ENCODE measurements at places on chromosomes 16 and 17.

DNA sequence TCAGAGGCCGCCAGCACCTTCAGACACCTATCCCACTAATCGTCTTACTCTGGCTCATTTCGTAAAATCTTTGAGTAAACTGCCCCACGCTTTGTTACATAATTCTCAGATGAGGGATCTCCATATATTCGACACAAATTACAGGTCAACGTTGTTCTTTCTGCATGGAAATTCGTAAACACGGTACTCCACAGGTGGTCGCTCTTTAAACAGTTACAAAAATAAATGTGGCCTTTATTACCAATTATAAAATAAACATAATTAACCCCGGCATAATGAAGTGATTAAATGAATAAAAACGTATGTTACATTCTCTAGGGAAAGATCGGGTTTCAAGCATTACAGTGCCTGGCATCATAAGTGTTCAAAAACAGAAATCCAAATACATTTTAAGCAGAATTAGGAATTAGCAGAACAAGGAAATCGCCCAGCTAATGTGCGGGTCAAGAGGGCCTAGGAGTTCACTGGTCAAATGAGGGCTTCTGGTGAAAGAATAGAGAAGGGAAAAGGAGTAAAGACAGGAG, 943 bp upstream of the PIP4K2B start:
- peak; percentile 44 for DNase-seq

DNA sequence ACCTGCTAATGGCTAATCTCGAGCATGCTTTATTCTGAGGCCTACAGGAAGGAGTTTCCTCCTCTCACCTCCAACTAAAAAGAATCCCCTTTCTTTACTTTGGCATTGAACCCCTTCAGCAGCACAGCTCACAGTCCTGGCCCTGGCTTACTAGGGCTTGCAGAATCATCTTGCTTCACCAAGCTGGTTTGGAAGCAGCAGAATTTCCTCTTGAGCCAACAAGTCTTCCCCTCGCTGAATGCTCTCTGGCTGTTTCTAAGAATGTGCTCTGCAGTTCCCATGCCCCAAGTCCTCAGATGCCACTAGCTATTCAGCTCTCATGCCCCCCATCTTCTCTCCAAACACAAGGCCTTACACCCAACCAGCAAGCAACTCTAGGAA, 271.2 kb downstream of the NTN1 start:
- DNase-seq: no peak

DNA sequence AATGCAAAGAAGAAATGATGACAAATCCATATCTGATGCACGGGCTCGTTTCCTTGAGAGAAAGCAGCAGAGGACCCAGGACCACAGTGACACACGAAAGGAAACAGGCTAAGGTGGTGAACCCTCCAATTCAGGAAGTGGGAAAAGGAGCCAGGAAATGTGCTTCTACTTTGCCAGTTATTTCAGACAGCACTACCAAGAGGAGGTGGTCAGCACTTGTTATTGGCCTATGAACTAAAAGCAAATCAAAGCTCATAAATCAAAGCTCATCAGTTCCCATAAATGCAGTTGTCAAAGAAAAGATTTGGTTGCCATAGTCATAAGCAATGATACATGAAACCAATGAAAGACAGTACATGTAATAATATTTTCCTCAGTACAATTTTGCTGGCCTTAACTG, 12.6 kb upstream of the CLTC start:
- no peak for DNase-seq

DNA sequence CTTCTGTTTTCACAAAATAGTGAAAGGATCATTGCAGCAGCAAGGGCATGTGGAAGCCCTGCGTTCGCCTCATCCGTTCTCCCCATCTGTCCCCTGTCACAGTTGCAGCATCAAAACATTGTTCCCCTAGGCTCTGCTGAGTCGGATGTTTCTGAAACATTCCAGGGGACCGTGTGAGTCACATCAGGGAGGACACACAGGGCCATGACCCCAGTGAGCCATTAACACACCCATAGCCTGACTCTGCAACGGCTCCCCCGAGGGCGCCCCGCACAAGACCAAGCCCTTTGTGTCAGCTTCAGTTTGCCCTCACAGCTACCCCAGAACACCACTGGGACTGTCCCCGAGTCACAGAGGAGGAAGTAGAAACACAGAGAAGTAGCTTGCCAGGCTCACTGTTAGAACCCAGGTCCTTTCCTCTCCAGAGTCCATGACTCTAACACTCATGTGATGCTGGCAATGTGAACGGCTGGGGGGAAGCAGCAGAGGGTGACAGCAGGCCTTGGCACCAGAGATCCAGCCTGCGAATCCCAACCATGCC, 63.3 kb upstream of the HSBP1 start:
- peak; percentile 37 for DNase-seq

DNA sequence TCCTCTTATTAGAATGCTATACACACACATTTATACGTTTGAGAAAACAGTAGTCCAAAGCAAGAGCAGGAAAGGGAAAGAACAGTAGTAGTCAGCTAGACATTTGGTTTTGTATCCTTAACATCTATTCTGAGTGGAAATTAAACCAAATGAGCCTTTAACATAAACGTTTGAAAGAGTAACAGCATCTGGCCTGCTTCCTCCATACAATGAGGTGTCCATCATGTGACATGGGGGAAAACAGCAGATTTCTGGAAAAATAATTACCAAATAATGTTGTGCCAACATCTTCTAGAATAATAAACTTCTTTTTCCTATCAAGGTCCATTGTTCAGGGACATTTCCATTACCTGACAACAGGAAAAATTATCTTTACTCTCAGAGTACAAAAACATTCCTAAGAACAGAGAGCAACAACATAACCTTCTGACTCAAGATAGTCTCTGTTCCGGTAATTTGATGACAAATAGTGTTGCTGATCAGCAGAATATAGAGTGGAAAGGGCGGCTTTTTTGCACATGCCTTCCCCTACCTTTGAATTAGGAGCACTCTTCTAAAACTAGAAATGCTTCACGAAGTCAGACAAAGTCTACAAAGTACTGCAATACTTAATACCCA, 20.2 kb downstream of the CYTH1 start:
- DNase-seq: peak; percentile 40

- DNase-seq: peak; percentile 85
Observed at GRCh38 chr17:75059369-75060345, 12.6 kb downstream of the KCTD2 start.

DNA sequence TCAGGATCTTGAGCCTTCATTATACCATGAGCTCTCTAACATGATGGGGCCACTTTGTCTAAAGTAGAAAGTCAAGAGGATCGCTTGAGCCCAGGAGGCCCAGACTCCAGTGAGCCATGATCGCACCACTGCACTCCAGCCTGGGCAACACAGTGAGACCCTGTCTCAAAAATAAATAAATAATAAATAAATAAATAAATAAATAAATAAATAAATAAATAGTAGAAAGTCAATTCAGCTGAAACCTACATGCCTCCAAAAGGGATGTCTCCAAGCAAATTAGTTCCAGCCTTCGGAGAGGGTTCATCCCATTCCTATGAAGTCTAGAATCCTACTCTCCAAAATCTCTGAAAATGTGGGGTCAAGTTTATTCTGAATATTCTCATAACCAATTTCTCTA, 26.0 kb downstream of the C17orf67 start:
- no peak for DNase-seq

DNA sequence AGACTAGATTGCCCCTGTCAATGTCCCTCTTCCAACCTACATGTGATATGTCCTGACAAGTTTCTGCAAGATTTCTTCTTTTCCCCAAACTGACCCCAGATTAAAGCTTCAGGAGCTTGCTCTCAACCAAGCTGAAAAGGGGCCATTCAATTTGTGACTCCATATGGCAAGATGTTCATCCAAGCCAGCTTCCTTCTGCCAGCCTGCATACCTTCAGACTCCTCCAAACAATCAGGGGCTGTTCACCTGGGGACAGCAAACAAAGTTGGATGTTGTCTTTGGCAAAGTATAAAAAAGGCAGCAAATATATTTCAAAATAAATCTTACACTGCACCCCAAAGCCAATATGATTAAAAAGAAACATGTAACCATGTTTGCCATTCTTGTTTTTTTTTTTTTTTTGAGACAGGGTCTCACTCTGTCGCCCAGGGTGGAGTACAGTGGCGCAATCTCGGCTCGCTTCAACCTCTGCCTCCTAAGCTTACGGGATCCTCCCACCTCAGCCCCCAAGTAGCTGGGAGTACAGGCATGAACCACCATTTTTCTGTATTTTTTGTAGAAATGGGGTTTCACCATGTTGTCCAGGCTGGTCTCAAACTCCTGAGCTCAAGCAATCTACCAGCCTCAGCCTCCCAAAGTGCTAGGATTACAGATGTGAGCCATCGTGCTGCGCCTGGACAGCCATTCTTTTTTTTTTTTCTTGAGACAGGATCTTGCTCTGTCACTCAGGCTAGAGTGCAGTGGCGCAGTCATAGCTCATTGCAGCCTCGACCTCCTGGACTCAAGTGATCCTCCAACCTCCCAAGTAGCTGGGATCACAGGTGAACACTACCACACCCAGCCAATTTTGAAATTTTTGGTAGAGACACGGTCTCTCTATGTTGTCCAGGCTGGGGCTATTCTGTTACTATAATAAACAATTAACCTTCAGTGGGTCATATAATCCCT, 50.0 kb upstream of the AKAP1 start:
- DNase-seq: no peak

DNA sequence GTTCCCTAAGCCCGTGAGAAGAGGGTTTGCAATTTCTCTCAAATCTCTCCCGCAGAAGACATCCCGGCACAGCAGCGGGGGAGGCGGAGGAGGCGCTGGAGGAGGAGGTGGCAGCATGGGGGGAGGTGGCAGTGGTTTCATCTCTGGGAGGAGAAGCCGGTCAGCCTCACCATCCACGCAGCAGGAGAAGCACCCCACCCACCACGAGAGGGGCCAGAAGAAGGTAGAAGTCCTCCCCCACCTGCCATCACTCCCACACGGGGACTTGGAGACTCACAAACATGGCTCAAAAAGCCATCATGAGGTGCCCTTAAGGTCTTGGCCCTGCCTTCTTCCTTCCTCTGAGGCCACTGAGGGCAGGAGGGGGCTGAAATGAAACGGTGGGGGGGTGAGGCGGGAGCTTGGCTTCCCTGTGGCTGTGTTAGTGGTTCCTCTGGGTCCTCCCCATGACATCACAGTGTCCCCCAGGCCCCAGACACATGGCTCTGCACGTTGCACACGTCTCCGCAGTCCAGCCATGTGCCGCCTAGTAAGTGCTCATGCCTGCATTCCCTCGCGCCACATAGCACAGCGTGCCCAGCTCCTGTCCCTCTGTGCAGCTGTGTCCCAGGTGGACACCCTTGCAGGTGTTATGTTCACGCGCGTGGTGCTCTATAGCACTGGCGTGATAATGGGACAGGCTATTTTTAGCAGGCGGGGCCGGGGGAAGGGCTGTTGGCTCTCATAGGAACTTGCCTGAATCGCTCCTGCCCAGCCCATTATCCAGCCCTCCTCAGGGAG, 6.9 kb downstream of the MLLT6 start:
- no peak for DNase-seq

- peak; percentile 62 for DNase-seq
Observed at GRCh38 chr16:67163164-67163998, 1.2 kb upstream of the HSF4 start.

- DNase-seq: no peak
Observed at GRCh38 chr16:30151091-30151490, 28.1 kb upstream of the MAPK3 start.

DNA sequence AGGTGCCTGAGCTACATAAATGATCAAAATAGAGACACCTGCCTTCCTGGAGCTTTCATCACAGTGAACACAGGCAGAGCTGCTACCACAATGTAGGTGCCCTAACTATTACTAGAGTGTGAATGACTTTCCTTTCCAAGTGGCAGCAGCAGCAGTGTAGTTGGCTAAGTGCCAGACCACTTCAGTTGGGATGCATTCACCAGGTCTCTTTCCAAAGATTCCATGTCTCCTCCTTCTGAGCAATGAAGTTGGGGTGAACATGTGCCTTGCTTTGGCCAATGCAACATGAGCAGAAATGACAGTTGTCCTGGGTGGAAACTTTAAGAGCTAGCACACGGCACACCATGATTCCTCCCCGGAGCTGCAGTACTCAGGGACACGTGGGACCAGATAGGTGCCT, 23.3 kb upstream of the CACNG4 start:
- no peak for DNase-seq

DNA sequence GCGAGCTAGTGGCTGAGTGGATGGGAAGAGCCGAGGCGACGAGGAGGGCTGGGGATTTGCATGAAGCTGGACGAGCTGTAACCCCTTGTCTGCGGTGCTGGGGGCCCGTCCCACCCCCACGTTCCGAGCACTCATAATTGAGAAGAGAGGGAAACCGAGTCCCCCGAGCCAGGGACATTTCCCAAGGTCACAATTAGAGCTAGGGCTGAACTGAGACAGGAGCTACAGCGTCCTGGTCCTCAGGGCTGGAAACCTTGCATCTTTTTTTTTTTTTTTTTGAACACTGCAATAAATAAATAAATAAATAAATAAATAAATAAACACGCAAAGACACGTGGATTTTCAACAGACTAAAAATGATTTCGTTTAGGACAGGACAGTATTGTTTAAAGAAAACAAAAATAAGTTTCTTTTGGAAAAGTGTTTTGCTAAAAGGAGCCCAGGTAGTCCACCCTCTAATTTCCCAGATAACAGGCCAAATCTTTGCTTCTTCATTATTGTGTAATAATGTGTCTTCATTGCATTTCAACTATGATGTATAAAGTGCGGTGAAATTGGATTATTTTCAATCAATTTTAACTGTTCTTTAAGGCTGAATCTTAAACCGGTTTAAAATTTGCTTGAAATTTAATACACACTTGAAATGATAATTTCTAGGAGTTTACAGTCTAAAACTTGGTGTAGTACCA, 992 bp downstream of the GDPD1 start:
- no peak for DNase-seq

DNA sequence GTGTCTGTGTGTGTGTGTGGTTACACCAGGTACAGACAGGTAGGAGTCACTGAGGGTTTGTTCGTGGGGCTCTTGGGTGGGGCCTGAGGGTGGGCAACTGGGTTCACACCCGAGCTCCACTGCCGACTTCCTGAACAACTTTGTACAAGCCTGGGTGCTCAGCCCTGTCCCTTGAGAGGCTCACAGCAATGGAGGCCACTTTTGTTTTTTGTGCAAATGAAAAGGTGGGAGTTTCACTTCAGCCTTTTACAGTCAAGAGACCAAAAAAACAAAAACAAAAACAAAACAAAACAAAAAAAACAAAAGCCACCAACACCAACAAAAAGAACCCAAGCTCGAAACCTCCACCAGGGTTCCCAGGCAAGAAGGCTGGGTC, 2.4 kb downstream of the RHBDF2 start:
- DNase-seq: no peak

DNA sequence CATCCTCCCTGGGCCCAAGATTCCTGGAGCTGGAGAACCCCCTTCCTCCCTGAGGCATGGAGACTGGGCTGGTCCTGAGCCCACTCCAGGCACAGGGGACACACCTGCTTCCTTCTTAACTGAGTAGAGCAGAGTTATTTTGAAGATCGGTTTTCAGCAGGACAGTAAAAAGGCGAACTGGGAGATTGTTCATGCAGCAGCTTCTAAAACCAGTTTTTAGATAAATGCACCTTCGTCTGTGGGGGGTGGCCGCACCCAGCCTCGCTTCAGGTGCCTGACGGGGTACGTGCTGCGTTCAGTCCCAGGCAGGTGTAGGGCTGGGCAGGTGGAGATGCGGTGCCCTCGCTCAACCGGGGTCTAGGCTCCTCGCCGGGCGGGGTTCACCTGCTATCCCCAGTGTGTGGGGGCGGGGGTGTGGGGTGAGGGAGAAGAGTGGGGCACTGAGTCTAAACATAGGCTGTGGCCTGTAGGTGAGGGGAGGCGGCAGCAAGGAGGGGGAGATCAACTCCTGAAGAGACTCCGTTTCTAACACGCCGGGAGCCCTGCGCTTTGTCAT, 69.5 kb downstream of the JPH3 start:
- no peak for DNase-seq

- DNase-seq: peak; percentile 74
Observed at GRCh38 chr17:15782866-15783265, 50.8 kb downstream of the TBC1D26 start.
